Metanephros (tissue), 2 donors: ENCODE measurements at places on chromosomes 5 and 9. TPM values are rescaled to one million over a fixed set of nuclear protein-coding genes. Genes with fewer than 3 reads are reported as not detected.

The GLRX gene
- total RNA-seq = 49.0 TPM

The BTNL9 gene
- total RNA-seq = 17.1 TPM

The ELAVL2 gene
- 2.0 TPM for total RNA-seq

The SPINK13 gene
- not detected for total RNA-seq

The DOCK8 gene
- total RNA-seq = 26.6 TPM

The SOX30 gene
- 0.06 TPM for total RNA-seq

The TMEM252 gene
- 5.7 TPM for total RNA-seq
